Effector memory CD8-positive, alpha-beta T cell (primary cell): ENCODE measurements at places on chromosomes 13 and 19.

DNA sequence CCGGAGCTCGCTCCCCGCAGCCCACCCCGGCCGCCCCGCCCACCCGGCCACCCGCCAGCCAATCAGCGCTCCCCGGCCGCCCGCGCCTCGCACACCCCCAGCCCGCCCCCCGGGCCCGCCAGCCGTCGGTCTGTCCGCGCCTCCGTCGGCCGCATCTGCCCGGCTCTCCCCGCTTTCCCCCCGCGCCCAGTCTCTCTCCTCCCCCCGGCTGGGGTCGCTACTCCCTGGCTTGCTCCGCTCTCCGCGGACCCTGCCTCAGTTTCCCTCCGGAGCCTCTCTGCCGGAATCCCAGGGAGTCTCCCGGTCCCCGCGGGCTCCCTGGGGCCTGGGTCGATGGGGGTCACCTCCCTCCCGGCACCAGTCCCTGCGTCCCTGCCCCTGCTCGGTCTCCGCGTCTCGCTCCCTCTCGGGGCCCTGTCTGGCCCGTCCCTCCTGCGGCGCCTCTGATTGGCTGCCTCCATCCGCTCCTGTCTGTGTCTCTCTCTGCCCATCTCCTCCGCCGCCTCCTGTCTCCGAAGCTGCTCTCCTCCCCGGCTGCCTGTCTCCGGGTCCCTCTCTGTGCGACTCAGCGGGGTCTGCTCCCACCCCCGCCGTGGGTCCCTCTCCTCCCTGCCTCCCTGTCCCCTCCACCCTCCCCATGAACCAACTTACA is 484 bp downstream of the IL11 start:
- no peak for DNase-seq

DNA sequence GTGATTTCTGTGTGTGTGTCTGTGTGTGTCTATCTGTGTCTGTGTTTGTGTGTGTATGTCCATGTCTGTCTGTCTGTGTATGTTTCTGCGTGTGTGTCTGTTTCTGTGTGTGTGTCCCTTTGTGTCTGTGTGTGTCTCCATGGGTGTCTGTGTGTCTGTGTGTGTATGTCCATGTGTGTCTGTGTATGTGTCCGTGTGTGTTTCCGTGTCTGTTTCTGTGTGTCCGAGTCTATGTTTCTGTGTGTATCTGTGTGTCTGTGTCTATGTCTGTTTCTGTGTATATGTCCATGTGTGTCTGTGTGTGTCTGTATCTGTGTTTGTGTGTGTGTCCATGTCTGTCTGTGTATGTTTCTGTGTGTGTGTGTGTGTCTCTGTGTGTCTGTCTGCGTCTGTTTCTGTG is 276.3 kb upstream of the SOX1 start:
- no peak for DNase-seq

GRCh38 chr13:91181892-91182291 is 165.6 kb upstream of the MIR17HG start:
- no peak for DNase-seq

DNA sequence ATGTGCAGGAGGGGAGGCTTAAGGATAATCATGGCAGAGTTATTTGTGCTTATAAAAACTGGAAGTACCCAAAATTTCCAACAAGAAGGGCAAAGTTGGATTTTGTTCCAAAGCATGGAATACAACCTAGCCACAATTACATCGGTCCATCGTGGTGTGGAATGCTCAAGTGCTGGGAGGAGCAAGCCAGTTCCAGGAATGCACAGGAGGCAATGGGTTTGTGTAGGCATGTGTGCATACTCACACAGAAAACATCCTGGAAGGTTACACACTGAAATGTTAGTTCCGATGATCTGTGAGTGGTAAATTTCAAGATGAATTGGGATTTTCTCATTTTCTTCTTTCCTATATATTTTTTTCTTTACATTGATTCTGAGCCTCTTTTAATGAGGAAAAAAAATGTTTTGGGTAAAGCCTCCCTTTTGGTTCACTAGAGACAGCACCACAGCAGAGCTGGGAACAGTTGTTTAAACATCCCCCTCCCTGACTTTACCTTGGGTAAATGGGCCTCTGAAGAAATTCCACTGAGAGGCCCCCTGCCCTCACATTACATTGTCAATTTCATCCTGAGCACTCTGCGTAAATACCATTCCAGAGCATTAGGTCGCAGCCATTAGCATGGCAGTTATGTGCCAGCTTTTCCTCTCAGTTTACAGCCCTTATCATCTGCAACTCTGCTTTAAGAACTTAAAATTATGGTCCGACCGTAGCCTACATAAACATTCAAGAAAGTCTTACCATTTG is 122.0 kb downstream of the UQCRFS1 start:
- DNase-seq = no peak

- DNase-seq = no peak
Observed at GRCh38 chr13:50991579-50992521, 82.3 kb downstream of the RNASEH2B start.

DNA sequence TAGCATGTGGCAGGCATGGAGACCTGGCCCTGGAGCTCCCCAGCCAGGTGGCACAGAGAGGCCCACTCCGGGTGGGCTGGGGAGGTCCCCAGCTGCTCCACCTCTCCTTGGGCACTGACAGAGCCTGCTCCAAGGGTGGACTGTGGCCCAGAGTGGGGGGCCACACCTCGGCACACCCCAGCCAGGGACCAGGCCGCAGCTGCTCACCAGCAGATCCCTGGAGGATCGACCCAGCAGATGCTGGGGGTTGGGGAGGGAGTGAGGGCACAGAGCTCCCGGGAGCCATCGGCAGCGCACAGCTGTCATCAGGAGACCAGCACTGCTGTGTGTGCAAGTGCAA is 72.0 kb upstream of the KCTD15 start:
- no peak for DNase-seq

- no peak for DNase-seq
Observed at GRCh38 chr13:43985422-43986072, 105.8 kb downstream of the LACC1 start.

- no peak for DNase-seq
Observed at GRCh38 chr19:34365463-34366401, 736 bp downstream of the GPI start.

GRCh38 chr13:40613192-40613818 is 53.1 kb downstream of the FOXO1 start:
- DNase-seq = peak; percentile 66

DNA sequence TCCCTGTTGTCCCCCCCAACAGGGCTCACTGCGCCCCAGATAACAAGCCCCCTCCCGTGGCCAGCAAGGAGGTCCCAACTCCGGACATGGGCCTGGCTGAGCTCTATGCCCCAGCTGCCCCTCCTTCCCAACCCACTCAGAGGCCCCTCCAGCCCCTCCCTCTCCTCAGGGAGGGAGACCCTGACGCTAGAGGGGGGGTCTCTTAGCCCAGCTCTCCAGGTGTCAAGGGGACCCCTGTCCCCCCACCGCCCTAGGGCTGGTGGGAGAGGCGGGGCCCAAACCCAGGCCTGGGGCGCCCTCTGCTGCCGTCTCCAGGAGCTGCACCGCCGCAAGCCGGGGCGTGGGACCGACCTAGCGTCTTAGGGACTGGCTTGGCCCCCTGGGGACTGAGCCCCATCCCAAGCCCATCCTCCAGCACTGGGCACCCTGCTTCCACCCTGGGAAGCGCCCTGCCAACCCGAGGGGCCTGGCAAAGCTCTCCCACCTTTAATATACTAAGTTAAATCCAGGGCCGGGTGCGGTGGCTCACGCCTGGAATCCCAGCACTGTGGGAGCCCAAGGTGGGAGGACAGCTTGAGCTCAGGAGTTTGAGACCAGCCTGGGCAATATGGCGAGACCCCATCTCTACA is 1.4 kb downstream of the GRIN3B start:
- peak; percentile 74 for DNase-seq

DNA sequence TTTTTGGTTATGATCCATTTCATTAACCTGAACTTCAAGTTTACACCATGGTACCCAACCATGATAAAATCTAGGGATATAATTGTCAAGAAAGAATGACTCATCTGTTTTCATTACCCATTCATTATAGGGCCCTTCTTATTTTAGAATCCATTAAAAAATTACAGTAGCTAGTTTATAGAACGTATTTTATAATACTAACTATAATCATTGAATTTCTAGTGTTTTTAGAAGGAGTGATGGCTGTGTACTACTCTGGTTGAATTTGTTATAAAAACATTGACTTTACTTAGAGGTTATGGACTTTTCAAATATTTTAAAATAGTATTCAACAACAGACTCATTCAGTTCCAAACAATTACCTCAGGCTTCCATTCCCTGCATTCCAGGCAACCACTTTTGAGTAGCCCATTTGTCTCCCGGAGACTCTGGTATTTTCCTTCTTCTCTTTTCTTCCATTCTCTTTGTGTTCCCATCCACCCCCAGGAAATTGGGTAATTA is 71.9 kb upstream of the KLF12 start:
- no peak for DNase-seq

GRCh38 chr13:51793570-51794271 is 10.2 kb downstream of the DHRS12 start:
- DNase-seq = no peak

DNA sequence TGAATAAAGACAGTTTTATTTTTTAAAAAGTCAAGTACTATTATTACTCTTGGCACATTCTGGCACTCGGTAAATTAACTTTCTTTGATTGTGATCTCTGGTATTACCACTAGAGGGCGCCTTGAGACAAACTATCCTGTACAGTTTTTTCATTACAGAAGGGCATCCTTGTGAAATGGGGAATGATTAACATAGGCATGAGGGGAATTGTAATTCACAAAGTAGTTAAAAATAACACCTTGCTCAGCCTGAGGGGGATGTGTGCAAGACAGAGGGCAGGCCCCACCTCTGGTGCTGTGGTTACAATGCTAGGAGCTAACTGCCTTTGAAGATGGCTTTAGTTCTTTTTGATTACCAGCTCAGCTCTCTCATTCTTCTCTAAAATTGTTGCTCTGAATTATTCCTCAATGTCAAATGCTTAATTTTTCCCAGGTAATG is 24.2 kb upstream of the C1QTNF9B start:
- peak; percentile 31 for DNase-seq

DNA sequence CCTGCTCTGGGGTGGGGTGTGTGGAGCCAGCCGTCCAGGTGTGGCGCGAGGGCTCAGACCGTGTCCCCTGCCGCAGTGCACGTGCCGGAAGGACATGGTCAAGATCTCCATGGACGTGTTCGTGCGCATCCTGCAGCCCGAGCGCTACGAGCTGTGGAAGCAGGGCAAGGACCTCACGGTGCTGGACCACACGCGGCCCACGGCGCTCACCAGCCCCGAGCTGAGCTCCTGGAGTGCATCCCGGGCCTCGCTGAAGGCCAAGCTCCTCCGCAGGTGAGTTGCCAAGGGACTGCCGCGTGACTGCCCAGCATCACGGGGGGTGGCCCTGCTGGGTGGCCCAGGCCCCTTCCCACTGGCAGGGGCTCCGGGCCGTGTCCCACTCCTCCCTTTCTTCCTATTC is 141.6 kb downstream of the KDM4B start:
- DNase-seq = no peak

GRCh38 chr19:7529610-7530490 is 5.7 kb upstream of the PNPLA6 start:
- DNase-seq = no peak

DNA sequence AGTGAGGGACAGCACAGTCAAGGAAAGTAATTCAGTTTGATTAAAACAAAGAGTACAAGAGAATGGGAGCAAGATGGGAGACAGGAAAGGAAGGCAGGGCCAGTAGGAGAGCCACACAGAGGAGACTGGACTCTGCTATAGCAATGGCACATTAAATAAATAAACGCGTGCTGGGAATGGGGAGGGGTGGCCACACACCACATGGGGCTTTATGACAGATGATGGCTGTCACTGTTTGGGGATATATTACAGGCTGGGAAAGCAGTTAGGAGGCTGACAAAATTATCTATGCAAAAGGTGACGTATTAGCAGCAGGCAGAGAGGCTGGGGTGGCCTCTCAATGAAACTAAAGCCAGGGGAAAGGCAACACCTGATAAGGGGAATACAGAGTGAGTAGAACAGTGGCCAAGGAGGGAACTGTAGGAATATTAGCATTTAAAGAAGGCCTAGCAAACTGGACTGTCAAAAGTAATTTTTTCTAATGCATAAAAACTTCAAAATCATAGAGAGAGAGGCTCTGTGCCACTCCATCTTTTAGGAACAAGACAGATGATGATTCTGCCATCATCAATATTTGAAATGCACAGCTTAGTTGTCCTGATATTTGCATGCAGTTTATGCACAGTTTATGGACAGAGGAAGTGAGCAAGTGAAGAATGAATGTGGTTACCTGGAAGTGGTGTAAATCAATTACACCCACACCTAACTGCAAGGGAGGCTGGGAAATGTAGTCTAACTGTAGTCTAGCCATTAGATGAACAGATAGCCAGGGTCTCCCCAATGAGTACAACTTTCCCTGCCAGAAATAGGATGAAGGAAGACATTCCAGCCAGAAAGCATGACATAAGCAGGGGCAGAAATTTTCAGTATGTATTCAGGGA is 346.5 kb downstream of the FOXO1 start:
- no peak for DNase-seq

DNA sequence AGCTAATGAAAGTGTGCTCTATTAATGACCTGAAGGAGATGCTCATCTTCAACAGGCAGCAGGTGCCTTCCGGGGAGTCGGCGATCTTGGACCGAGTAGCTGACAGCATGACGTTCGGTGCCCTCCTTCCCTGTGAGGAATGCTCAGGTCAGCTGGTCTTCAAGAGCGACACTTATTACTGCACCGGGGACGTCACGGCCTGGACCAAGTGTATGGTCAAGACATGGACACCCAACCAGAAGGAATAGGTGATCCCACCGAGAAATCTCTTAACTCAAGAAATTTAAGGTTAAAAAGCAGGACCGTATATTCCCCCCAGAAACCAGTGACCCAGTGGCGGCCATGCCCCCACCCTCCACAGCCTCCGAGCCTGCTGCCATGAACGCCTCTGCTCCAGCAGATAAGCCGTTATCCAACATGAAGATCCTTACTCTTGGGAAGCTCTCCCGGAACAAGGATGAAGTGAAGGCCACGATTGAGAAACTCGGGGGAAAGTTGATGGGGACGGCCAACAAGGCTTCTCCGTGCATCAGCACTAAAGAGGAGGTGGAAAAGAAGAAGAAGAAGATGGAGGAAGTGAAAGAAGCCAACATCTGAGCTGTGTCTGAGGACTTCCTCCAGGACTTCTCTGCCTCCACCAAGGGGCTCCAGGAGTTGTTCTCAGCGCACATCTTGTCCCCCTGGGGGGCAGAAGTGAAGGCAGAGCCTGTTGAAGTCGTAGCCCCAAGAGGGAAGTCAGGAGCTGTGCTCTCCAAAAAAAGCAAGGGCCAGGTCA is 22.8 kb upstream of the ANKRD10 start:
- DNase-seq = no peak

DNA sequence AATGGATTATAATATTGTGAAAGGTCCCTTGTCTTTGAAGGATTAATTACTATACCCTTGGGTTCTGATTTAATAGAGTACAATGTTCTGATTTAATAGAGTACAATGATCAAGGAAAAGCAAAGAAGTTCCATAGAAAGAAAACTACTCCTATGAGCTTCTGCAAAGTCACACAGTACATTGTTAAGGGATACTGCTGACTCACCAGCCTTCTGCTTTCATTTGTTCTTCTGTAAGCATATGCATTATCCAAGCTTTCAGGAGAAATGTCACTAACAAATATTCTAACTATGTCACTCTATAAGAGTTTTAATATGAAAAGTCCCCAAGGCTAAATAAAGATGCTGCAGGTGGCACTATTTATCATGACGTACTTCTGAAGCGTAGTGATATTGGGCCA is 396.7 kb downstream of the RFC3 start:
- no peak for DNase-seq
